ENCODE measurements at places on chromosomes 6 and 20.
A peak's percentile ranks its signal among the peaks of the same experiment; 100 is the strongest.

DNA sequence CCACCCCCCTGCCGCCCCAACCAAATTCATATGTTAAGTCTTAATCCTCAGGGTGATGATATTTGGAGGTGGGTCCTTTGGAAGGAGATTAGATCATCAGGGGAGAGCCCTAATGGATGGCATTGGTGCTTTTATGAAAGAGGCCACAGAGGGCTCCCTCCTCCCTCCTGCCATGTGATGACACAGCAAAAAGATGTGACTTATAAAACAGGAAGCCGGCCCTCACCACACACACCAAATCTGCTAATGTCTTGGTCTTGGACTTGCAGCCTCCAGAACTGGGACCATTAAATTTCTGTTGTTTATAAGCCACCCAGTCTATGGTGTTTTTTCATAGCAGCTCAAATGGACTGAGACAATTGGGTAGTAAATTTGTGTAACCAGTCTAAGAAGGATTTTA lies 176.3 kb downstream of the ADGRG6 start:
- peak; percentile 7 for DNase-seq

DNA sequence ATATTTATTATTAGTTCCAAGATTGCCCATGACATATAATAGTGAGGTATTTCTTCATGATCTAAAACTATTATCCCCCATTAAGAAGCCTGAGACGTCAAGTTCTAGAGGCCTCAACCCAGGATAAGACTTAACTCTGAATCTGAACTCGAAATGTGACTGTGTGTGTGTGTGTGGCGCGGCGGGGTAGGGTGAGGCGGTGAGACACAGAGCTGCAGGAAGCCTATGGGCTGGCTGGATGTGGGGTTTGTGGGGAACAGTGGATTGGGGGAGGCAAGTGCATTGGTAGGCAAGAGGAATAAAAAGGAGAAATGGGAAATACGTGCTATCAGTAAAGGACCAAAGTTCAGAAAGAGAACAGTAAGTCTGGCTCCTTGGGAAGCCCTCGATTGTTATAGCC lies 66.5 kb upstream of the RNF146 start:
- DNase-seq, result no peak

DNA sequence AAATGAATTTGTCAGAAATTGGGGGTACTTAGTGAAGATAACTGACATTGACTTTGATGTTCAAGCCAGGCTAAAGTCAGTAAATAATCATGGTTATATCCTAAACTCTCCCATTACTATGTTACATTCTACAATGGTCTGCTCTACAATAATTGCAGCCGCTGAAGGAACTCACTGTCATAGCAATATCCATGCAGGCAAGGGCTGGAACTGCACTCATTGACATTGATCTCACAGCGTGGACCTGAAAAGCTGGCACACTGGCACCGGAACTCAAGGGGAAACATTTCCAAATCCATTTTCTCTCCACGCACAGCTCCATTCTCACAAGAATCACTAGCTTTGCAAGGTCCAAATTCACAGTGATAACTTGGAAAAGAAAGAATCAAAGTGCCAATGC lies 702.7 kb downstream of the EYS start:
- no peak for DNase-seq

DNA sequence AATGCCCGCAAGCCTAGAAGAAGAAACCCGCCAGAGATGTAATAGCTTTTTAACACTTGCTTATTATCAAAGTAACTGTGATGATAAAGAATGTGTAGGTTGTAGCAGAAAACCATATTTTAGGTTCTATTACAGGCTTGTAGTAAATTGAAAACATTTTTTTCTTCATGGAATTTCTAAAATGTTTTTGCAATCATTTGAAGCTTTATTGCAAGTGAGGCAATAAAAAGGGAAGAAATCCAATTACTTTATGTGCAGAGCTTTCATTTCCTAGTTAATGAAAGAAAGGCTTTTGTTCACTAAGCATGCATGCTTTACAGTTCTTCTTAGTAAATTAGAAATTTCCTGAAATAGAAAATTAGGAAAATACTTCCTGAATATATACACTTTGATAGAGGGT lies 135.1 kb downstream of the B3GAT2 start:
- DNase-seq, result no peak

GRCh38 chr6:124866040-124866439 lies 96.2 kb upstream of the RNF217 start:
- no peak for DNase-seq

DNA sequence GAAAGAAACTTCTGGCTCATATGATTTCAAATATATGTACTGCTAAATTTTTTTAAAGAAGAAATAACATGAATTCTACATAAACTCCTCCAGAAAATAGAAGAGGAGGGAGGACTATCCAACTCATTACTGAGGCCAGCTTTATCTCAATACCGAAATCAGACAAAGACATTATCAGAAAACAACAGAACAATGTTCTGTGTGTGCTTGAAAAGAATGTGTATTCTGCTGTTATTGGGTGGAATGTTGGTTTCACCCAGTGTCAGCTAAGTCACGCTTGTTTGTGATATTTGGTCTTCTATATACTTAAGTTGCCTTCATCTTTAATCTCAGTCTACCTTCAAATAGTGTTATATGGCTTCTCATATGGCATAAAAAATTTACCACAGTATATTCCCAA lies 18.6 kb upstream of the ELOVL2 start:
- no peak for DNase-seq

All from hepatic stellate cell (primary cell).